IPS DF 6.9 (cell line): ENCODE measurements at places on chromosomes 11 and 22.

GRCh38 chr22:26027341-26027740 lies 141.9 kb upstream of the SEZ6L start:
- DNase-seq, result no peak

GRCh38 chr11:9982127-9982795 lies 311.8 kb downstream of the SBF2 start:
- DNase-seq, result no peak

- DNase-seq, result no peak
Observed at GRCh38 chr11:130673698-130674097, 225.3 kb downstream of the ADAMTS15 start.

DNA sequence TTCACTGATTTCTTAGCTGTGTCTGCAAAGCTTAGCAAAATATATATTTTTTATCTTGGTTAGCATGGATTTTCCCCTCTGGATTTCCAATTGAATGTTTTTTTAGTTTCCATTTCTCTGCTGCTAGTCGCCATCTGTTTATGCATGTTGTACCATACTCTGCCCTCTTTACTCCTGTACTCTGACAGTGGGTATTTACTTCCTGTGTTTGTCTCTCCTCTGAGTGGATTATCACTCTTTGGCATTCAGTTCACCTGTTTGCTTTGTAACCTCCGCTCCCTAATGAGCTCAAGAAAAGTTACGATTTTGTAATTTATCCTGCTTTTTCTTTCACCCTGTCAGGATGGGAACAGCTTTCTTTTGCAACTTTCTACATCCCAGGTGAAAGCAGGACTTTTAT lies 59.1 kb downstream of the PDHX start:
- DNase-seq, result no peak

DNA sequence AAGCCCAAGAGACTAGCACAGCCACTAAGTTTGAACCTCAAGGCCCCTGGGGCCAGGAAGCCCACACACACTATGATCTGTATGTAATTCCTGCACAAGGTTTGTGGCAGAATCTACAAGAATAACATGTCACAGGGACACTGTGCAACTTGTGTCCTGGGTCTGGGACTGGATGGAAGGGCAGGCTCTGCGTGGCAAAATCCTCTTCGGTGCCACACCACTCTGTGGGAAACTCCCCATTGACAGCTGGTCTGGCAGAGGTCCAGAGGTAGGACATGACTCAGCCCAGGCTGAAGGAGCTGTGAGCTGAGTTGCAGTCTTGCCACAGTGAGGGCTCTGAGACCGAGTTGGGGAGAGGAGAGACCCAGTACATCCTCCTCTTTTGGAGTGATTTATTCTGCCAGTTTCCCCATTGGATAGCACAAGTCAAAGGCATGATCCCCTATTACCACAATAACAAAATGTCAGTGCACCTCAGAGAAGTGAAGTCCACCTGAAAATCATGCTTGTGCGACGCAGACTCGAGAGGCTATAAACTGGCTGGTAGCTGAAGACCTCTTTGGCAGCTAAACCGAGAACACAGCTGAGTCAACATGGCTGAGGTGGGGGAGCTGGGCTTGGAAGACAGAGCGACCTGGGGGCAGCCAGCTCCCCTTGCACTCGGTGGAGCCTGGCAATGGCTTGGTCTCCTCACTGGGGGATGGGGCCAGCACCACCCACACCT lies 23.3 kb upstream of the SERPIND1 start:
- DNase-seq, result no peak

GRCh38 chr11:19243613-19244012 lies 2.9 kb upstream of the E2F8 start:
- no peak for DNase-seq

- no peak for DNase-seq
Observed at GRCh38 chr11:34049028-34049427, 2.5 kb upstream of the CAPRIN1 start.

DNA sequence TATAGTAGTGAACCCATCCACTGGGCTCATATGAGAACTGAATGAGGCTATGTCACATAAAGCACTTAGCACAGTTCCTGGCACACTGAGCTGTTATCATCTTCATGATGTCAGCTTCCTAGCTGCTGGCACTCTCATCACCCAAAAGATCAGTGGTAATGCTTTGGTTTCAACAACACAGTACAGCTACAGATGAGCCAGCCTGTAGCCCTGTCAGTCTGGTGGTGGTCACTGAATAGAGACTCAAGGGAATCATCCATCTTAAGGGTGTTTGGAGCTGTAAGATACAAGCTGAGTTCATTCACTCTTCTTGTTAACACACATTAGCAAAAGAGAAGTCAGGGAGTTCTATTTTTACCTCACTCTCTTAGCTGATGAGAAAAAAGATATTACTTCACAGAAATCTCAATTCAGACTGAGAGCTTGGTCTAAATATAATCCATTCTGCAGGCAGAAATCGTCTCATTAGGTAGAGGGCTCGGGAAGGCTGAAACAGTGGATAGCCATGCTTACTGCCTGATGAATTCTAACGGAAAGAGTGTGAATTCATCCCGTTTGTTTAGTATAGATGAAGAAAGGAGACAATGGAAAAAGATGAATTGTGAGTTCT lies 6.3 kb upstream of the SLC1A2 start:
- no peak for DNase-seq

GRCh38 chr11:131866535-131867400 lies 496.4 kb downstream of the NTM start:
- DNase-seq, result no peak

DNA sequence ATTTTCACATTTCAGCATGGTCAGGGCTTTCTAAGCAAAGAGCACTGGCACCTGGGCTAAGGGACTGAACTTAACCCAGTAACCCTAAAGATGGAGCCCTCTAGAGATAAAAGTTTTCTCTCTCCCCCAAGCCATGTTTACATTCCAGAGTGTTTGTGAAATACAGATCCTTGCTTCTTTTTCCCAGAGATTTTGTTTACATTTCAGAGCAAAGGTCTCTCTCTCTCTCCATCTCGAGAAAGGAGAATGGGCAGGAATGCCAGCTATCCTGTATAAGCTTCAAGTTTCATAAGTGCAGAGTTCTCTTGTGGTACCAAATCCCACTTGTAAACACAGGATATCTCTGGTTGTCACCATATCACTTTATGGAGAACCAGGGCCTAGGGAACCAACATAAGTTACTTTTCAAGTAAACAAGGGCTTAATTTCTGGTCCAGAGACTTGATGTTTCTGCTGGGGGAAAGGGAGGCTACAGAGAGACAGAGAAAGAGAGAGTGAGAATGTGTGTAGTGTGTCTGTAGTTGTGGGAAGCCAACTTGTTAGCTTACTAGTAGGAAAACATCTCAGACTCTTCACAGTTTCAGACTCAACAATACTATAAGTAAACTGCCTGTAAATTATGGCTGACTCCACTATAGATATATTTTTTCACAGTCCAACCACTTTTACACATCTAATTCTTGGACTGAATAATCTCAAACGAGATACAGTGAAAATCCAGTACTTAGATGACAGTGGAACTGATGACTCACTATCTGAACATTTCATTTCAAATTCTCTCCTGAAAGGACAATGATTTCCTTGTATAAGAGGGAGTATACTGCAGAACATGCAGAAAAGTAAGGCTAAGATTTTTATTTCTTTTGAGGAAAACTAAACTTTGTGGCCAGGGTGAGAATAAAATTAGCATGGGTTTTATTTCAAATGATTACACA lies 76.2 kb downstream of the ARHGAP32 start:
- no peak for DNase-seq

- DNase-seq, result no peak
Observed at GRCh38 chr11:12099132-12099873, 11.1 kb upstream of the MICAL2 start.

DNA sequence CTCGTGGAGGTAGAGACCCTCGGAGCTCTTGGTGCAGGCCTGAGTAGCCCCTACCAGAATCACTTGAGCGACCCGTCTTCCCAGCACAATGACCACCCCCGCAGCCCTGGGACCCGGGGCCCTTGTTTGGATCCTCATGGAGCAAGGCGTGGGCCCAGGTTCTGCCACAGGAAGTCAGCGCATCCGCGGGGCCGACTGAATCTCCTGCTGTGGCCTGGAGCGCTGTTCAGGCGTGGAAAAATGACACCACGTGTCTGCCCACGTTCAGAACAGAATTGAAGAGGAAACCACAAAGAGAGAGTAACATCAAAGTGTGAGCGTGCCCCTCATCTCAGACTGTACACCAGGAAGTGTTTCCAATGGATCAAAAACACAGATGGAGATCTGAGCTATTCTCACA lies 1479.2 kb downstream of the TBC1D22A start:
- no peak for DNase-seq

DNA sequence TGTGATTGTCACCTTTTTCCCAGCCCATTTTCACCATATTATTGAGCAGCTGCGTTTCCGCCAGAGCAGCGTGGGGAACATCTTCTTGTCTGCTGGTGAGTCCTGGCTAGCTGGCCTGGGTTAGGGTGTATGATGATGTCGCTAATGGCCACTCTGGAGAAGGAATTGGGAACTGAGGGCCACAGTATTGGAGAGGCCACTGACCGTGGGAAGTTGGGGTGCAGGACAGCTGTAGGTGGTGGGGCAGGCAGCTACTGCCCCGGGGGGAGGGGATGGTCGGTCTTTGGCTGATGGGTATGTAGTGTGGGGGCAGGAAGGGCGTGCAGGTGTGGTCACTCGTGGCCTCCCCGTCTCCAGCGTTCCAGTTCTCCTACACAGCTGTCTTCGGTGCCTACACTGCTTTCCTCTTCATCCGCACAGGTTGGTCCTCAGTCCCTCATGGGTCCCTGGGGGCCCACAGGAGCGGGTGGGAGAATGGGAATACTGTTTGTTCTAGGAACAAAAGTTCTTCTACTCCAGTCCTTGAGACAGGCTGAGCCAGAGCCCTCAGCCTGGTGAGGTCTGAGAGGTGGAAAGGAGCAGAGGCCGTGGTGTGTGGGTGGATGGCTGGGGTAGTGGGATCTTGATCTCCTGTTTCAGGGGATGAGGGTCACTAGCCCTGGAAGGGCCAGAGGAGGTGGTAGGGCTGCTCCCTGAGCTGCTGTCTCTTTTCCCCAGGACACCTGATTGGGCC lies 2.1 kb downstream of the RCE1 start:
- no peak for DNase-seq
